Stimulated activated CD4-positive, alpha-beta T cell treated with anti-CD3 and anti-CD28 coated beads, Interleukin-2, amount 100 ng/mL, for 24 hours (primary cell): ENCODE measurements at places on chromosomes 4 and X.

- no peak for DNase-seq
Observed at GRCh38 chrX:68571610-68572311, 72.9 kb downstream of the YIPF6 start.

DNA sequence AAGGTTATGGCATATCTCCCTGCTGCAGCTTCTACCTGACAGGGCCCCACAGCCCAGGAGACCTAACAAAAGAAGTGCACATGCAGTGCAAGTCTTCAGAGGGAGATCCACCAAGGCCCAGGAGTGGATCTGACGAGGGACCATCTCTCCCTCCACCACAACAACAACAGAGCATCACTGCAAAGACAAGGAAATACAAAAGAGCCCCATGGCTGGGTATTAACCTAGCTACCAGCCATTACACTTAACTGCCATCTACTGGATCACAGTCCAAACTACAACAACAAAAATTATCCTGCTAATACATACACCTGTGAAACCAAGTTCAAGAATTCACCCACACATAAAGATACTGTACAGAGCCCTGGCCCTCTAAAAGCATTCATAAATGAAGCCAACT is 280.2 kb upstream of the SLC7A11 start:
- no peak for DNase-seq

GRCh38 chr4:145619639-145619996 is 433 bp downstream of the MMAA start:
- DNase-seq: peak; percentile 64

GRCh38 chr4:766152-766515 is 59.8 kb downstream of the CPLX1 start:
- no peak for DNase-seq

- DNase-seq: no peak
Observed at GRCh38 chrX:11050013-11050412, 61.1 kb upstream of the HCCS start.

DNA sequence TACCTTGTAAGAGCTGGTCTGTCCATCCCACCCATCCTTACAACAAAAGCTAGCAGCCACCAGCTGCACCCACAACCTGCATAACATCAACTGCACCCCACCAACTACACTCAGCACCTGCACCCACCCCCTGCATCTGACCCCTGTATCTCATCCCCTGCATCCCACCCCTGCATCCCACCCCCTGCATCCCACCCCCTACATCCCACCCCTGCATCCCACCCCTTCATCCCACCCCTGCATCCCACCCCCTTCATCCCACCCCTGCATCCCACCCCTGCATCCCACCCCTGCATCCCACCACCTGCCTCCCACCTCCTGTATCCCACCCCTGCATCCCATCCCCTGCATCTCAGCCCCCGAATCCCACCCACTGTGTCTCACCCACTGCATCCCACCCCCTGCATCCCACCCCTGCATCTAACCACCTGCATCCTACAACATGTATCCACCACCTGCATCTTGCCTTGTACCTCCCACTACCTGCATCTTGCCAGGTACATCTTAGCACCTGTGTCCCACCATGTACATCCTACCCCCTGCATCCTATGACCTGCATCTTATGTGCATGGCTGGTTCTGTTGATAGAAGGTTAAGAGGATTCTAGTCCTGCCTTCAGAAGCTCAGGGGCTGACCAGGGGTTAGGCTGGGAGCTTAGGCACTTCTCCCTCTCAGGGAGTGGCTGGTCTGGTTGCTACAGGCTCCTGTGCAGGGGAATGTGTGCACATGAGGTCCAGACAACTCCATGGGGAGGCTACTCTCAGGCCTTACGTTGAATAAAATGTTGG is 9.4 kb downstream of the TMEM271 start:
- DNase-seq: no peak

DNA sequence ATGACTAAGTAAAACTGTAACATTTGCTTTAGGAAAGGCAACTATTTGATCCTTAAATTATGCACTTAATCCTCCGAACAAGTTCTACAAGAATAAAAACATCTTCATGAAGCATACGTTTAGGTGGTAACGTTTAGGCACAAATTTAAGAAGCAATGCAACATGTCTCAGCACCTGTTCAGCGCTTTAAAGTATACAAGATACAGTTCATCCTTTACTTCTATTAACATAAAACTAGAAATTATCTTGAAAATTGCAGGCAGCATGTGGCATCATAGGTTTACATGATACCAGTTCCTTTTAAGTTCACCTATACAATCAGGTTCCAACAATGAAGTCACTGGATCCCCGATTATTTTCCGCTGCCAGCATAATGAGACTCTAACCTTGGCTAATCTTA is 1.5 kb downstream of the PLA2G12A start:
- no peak for DNase-seq

GRCh38 chrX:40298069-40298468 is 200.3 kb upstream of the BCOR start:
- DNase-seq: no peak

DNA sequence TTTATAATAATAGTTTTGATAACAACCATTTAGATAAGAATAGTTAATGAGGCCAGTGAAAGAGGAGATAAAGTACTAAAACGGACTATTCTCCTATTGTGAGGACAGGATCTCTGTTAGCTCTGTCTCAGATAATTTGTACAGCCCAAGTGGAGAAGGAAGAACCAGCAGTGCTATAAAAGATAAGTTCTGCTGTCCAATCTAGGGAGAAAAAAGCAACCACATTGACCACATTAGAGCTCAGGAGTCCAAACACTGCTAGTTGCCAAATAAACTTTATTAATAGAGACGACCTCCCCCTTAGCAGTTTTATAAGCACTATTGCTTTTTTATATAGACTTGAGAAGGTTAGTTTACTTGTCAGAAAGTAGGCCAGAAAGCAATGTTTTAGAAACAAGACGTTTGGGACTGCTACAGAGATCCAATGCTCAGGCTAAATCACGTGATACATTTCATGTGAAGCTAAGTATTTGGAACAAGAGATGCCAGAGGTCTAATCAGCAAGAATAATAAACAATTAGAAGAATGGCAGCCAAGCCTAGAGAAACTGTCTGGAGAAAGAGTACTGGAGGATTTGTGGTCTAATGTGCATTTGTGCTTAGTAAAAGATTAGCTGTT is 15.9 kb downstream of the IL15 start:
- DNase-seq: no peak

DNA sequence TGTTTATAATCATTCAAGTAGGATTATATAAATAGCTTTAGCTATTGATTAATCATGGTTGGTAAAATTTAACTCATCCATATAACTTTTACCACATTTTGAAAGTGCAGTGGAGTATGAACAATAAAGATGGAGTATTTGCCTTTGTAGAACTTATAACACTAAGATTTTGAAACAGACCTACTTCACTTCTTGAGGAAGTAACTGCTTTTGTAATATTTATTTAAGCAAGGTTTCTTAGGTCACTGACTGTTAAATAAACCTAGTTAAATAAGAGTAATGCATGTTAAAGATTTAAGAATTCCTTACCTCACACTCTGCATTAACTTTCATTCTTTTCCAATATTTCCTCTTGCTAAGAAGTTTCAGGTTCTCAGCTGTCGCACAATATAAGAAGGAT is 242.5 kb downstream of the CFAP299 start:
- DNase-seq: no peak

DNA sequence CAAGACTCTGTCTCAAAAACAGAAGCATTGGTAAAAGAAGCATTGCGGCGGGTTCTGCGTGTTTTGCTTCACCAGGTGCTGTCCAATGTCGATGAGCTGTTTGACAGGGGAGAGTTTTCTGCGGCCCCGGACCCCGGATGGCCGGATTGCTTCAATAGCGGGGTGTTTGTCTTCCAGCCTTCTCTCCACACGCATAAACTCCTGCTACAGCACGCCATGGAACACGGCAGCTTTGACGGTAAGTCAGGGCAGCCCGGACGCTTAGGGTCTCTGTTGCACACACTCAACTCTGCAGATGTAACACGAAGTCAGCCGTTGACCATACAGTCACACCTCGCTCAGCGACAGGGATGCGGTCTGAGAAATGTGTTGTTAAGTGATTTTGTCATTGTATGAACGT is 26.2 kb downstream of the GYG2 start:
- DNase-seq: no peak

GRCh38 chr4:27288496-27288895 is 427.9 kb downstream of the STIM2 start:
- DNase-seq: no peak

DNA sequence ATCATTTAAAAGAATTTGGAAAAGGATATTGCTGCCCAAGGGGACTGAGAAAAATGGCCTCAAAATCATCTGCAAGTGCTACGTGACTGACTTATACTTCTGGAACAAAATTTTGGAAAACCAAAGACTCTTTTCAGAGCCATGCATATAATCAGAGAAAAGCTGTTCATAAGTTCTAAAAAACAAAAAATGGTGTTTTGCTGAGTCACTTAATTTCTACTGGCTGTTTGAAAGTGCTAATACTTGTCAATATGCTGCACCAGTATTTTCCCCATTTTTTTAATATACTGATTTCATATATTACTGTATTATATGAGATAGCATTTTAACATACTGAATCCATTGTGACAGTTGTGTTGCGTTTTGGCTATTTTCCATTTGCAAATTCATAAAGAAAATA is 61.5 kb upstream of the ZMAT1 start:
- DNase-seq: no peak

DNA sequence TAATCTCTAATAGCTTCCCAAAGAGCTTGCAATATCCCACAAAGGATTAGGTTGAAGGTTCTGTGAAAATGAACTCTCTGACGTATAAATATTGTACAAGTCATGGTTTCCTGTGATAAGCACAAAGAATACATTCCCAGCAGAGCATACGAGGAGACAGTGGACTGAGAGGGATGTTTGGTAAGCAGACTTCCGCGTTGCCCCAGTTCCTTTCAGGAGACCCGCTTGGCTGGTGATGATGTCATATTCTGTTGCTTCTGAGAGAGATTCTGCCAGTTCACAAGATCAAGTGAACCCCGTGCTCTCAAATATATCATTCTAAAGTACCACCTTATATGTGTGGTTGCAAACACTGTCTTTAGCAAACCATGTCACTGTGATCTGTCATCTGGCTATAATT is 323.9 kb upstream of the CASK start:
- DNase-seq: no peak

GRCh38 chr4:88225232-88226105 is 58.9 kb downstream of the PPM1K start:
- DNase-seq: no peak

- peak; percentile 3 for DNase-seq
Observed at GRCh38 chrX:55908661-55909212, 191.2 kb downstream of the RRAGB start.

GRCh38 chr4:152784490-152785350 is 5.0 kb downstream of the ARFIP1 start:
- no peak for DNase-seq

- DNase-seq: no peak
Observed at GRCh38 chr4:151415978-151416377, 7.0 kb downstream of the FHIP1A start.

DNA sequence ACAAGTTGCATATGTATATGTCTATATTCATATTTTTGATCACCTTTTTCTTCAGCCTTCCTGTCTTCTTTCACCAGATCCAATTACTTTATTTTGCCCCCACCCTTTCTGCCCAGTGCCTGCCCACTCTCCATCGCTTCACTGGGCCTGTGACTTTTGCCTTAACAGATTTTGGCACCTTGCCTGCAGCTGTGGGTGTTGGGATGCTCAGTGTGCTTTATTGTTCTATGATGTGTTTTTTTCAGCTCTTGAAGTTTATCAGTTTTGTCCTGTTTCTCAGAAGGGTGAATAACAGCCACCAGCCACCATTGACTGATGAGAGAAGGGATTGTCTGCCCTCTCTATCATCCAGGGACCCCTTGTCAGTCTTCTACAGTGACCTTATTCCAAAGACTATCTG is 77.2 kb upstream of the GALNT7 start:
- DNase-seq: no peak

- no peak for DNase-seq
Observed at GRCh38 chr4:158850800-158851644, 82.2 kb downstream of the FNIP2 start.

- no peak for DNase-seq
Observed at GRCh38 chrX:133477986-133478385, 62.7 kb upstream of the GPC4 start.

GRCh38 chr4:141462361-141462760 is 174.0 kb upstream of the IL15 start:
- no peak for DNase-seq

- DNase-seq: no peak
Observed at GRCh38 chr4:87476934-87477333, 52.2 kb downstream of the SPARCL1 start.

- DNase-seq: no peak
Observed at GRCh38 chr4:109440948-109441347, 7.3 kb downstream of the SEC24B start.
